NCI-H1417 treated with DMSO at 0.1 percent for 48 hours (cell line): ENCODE measurements at places on chromosomes 16 and 17.

DNA sequence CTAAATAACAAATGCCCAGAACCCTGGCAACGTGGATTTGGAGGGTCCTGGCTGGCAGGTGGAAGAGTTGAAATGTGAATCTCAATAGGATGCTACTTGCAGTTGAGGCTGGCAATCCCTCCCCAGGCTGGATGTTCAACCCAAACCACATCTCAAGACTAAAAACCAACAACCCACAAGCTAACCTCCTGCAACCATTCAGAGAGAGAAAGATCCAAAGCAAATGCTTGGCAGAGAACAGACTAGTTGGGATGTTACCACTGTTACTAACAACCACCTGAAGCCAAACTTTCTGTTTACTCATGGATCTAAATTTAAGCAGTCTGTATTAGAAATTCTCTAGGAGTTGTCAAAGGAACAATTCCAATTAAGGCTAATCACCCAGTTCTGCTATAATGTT is 27.9 kb downstream of the SMG6 start:
- no peak for DNase-seq

DNA sequence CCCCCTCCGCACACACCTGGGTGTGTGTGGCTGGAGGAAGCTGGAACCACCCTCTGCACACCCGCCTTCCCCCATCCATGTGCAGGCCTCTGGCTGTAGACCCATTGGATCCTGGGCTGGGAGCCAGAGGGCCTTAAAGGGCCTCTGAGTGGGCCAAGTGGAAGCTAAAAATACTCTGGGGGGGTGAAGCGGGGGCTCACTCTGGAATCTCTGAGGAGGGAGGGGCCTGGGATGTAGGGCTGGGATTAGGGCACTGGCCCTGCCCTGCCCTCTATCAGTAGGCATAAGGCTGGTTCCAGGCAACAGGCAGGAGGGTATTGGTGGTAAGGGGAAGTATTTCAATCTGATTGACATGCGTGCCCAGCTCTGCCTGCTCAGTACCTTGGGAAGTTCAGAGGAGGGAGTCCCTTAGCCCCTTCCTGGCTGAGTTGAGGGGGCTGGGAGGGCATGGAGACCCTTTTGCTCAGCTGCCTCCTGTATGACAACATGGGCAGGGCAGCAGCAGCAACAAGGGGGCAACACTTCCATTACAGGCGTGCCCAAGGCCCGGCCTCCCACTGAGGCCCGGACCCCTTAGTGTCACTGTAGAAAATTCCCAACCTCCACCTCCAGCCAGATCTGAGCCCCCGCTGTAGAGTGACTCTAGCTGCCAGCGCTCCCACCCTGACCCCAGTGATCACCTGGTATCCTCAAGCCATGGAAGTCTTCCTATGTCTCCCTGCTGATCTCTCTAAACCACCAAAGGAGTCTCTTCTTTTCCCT is 5.2 kb downstream of the ITGA3 start:
- DNase-seq = no peak

DNA sequence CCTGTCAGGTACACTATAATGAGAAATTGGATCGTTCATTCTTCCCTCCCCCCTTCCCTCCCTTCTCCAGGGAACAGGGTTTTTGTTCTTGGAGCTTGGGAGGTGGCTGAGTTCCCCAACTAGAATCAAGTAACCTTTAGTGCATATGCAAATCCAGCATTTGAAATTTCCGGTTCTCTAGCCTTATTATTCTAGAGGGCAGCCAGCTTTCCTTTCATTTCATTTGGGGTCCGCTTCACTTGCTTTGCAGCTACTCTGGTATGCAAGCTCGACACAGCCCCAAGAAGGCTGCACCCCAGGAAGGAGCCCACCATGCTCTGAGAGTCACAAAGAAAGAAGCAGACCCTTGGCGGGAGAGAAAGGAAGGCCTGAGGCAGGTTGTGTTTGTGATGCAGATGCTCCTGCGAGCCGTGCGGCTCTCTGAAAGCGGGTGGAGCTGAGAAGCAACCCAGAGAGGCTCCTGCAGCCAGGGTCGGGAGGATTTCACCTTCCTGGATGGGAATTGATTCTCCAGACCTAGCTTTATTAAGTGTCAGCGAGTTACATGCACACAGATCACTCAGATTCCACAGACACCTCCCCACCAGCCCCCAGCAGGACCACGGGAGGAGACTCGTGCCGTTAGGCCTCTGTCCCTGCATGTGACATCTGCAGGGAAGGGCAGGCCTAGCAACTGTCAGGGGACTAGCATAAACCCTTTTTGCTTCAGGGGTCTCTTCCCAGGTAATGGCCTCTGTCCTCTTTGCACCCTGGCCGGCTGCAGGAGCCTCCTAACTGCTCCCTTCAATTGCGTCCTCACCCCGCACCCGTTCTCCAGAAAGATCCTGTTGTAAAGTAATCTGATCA is 34.5 kb downstream of the PMM2 start:
- no peak for DNase-seq

DNA sequence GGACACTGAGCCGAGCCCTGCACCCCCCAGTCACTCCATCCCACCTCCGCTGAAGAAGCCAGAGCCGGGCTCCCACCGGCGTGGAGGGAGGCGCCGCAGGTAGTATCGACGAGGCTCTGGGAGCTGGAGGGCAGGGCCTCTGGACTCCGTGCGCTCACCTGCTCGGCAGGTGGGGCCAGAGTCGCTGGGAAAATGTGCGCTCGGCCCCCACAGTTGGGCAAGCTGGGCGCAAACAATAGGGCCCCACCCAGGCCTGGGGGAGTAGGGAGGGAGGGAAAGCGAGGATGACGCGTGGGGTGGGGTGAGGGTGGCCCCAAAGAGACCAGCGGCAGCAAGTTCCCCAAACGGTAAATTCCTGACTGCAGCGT is 668 bp downstream of the JUP start:
- DNase-seq = no peak

GRCh38 chr16:54266363-54266955 is 20.1 kb downstream of the IRX3 start:
- DNase-seq = no peak
